ENCODE measurements at places on chromosomes 16 and 17. TPM values are rescaled to one million over a fixed set of nuclear protein-coding genes. Genes with fewer than 3 reads are reported as not detected.
A peak's percentile ranks its signal among the peaks of the same experiment; 100 is the strongest.

GRCh38 chr17:54235571-54235970 is 412.8 kb downstream of the KIF2B start:
- DNase-seq = no peak

- DNase-seq = no peak
These were observed 63.2 kb downstream of the NKD1 start for GRCh38 chr16:50611332-50611934.

- no peak for DNase-seq
These were observed 85.4 kb downstream of the IRX3 start for GRCh38 chr16:54201200-54201599.

DNA sequence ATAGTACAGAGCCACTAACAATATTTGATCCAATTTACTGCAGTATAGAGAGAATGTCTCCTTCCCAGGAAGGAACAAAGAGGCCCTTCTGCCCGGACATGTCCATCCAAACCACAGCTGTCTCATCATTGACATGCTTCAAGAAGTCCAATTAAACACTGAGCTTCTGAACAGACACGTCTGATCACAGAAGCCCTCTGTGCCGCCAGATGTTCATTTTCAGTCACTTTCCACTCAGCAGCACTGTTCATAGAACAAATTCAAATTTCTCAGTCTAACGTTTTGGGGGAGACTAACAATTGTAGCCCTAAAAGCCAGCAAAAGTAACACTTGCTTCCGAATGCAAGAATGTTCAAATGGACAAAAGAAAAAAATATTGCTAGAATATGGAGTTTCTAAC is 15.3 kb downstream of the ZC3H7A start:
- DNase-seq = no peak

DNA sequence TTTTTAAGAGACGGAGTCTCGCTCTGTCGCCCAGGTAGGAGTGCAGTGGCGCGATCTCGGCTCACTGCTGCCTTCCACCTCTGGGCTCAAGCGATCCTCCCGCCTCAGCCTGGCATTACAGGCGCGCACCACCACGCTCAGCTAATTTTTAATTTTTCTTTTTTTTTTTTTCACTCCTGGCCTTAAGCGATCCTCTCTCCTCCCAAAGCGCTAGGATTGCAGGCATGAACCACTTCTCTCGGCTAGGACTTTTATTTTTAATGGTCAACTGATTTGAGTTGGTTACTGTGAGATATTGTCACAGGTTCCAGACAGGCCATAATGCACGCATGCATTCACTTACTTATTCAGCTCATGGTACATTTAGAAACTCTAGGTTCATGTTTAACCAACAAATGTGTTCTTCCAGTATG is 888 bp downstream of the PIGW start:
- DNase-seq = no peak

GRCh38 chr16:71230122-71230845 is at the start of gene HYDIN:
TSS of gene HYDIN (minus strand) at chr16:71230722. CDS start at chr16:71186895, 43,827 bp downstream.
- DNase-seq = peak; percentile 78

DHRS7C gene
- not detected for total RNA-seq

CAPNS2 gene
- total RNA-seq = 0.55 TPM

All from mucosa of gallbladder (tissue), 1 donor.